ENCODE measurements at places on chromosomes 3 and 15.

DNA sequence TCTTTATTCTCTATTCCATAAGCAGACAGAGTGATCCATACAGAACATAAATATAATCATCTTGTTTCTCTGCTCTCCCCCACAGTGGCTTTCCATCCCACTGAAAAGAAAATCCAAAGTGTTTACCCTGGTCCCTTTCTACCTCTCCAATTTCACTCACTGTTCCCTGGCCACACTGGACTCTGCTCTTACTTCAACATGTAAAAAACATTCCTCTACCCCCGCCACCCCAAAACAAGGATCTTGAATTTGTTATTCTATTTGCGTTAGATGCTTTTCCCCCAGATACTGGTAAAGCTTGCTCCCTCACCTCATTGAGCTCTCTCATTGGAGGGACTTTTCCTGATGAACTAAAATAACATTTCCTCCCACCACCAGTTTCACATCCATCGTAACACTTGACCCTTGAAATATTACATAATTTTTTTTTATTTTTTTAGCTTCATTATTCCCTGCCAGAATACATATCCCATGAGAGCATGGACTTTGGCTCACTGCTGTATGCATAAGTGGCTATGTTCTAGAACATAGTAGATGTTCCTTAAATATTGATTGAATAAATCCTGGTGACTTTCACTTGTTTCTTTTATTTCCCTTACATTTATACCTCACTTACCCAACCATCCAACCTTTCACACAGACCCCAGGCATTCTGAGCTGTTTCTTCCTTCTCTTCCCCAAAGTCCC, 162.7 kb upstream of the MEIS2 start:
- DNase-seq = no peak

GRCh38 chr3:58164199-58164879, 46.4 kb downstream of the DNASE1L3 start:
- no peak for DNase-seq

- DNase-seq = no peak
Observed at GRCh38 chr3:117630885-117631284, 921.3 kb downstream of the TUSC7 start.

GRCh38 chr3:60080648-60081047, 1030.8 kb upstream of the CFAP20DC start:
- DNase-seq = no peak

DNA sequence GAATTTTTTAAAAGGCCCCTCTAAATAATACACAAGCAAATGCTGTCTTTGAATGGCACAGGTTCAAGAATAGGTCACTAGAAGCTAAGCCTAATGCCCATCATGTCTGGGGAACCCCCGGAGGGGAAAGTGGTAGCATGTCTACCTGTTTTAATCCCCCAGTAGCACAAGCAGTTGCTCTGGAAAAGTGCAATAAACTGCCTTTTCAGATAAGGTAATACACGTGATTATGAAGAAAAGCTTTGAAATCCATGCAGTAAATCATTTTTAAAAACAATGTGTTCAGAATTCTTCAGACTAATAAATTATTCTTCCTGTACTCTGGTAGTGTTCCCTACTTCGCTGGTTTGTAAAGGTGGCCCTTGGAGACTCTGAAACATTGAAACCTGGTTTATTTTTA, 922.2 kb downstream of the ROBO1 start:
- no peak for DNase-seq

DNA sequence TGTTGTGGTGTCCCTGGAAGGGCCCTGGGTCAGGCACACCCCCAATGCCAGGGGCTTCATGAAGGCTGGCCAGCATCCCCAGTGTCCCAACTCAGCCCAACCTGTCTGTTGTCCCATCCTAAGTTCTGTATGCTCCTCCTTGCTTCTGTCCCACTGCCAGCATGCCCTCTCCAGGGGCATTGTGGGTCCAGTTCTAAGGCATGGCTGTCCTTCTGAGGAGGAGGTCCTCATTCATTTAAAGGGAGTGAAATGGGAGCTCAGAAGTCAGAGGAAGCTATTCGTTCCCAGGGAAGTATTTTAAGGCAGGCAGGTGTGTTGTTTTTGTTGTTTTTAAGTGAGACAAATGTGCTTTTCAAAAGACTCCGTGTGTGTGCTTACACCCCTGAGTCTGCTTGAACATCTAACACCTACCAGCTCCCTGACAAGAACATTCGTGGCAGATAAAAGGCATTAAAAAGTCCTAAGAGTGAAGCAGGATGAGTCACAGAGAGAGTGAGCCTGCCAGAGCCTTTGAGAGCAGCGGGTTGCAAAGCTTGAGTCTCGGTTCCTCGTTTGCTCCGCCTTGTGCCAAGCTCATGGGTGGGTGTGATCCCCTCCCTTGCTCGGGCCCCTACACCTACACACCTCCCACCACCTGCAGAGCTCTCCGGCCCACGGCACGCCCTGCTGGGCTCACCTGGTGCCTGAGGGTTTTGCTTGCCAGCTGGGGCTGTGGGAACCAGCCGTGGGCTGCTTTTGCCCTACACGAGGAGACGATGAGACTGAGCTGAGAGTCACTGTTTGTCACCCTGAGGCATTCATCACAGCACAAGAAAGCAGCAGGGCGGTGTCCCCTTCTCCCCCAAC, 183.4 kb upstream of the TOPAZ1 start:
- no peak for DNase-seq
